ENCODE measurements at places on chromosomes 5 and 9. TPM values are rescaled to one million over a fixed set of nuclear protein-coding genes. Genes with fewer than 3 reads are reported as not detected.

- DNase-seq, result no peak
- H3K27ac ChIP-seq, result no peak overlapping the region
- H3K4me1 ChIP-seq, result no peaks in the 10 kb centered on the region
- H3K36me3 ChIP-seq, result no peaks in the 10 kb centered on the region
Observed at GRCh38 chr9:131045300-131046092, 36.5 kb downstream of the LAMC3 start.

- H3K4me1 ChIP-seq, result peaks cover 43% of the 10 kb centered on the region
- H3K27me3 ChIP-seq, result no peaks in the 10 kb centered on the region
- H3K27ac ChIP-seq, result no peak overlapping the region
- no peak for DNase-seq
- no peaks in the 10 kb centered on the region for H3K36me3 ChIP-seq
- H3K4me3 ChIP-seq, result no peak overlapping the region
Observed at GRCh38 chr5:172554562-172554961, 86.5 kb upstream of the NEURL1B start.

DNA sequence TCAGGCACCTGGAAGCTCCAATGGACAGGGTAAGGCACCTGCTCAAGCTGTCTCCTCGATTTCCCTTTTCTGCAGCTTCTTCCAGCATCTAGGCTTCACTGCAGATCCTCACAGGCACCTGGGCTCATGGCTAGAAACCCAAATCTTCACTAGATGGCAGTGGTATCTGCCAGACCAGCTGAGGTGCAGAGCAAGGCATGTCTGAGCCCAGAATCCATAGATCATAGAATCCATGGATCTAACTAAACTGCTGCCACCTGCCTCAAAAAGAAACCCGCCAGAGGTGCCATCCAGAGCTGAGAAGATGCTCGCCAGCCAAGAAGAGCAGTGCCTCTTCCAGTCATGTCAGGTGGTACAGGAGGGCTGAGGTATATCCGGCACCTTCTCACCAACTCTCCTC, 6.9 kb downstream of the SHC3 start:
- H3K27ac ChIP-seq, result no peak overlapping the region
- no peaks in the 10 kb centered on the region for H3K4me1 ChIP-seq
- no peaks in the 10 kb centered on the region for H3K27me3 ChIP-seq
- no peak overlapping the region for H3K4me3 ChIP-seq
- DNase-seq, result no peak
- H3K36me3 ChIP-seq, result no peaks in the 10 kb centered on the region

- no peak overlapping the region for H3K4me3 ChIP-seq
- H3K36me3 ChIP-seq, result no peaks in the 10 kb centered on the region
- no peaks in the 10 kb centered on the region for H3K4me1 ChIP-seq
- H3K27me3 ChIP-seq, result no peaks in the 10 kb centered on the region
Observed at GRCh38 chr5:130624805-130625204, 540.3 kb downstream of the HINT1 start.

- H3K27ac ChIP-seq, result no peak overlapping the region
- peaks cover 3% of the 10 kb centered on the region for H3K4me1 ChIP-seq
- DNase-seq, result peak; percentile 30
Observed at GRCh38 chr9:136081826-136082495, 13.1 kb downstream of the NACC2 start.

DNA sequence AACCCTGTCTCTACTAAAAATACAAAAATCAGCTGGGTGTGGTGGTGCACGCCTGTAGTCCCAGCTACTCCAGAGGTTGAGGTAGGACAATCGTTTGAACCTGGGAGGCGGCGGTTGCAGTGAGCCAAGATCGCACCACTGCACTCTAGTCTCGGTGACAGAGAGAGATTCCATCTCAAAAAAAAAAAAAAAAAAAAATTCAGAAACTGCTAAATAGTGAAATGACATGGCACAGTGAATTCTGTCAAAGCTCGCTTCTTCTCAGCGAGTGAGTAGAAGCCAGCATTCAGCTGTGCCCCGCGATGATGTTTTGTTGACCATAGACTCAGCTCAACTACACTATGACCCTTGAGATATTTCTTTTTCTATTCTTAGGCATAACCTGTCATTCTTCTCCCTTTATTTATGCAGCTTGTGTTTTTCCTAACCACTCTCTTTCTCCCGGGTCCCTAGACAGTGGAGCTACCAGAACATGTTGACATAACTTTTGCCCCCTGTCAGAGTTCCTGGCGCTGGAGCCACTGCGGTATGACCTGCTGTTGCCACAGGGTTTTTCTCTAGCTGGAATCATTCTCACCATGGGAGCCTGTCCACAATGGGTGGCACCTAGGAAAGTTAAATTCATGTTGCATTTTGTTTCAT, 13.5 kb upstream of the IQGAP2 start:
- no peak for DNase-seq
- no peaks in the 10 kb centered on the region for H3K27me3 ChIP-seq
- H3K36me3 ChIP-seq, result no peaks in the 10 kb centered on the region
- H3K4me3 ChIP-seq, result no peak overlapping the region
- H3K27ac ChIP-seq, result no peak overlapping the region

DNA sequence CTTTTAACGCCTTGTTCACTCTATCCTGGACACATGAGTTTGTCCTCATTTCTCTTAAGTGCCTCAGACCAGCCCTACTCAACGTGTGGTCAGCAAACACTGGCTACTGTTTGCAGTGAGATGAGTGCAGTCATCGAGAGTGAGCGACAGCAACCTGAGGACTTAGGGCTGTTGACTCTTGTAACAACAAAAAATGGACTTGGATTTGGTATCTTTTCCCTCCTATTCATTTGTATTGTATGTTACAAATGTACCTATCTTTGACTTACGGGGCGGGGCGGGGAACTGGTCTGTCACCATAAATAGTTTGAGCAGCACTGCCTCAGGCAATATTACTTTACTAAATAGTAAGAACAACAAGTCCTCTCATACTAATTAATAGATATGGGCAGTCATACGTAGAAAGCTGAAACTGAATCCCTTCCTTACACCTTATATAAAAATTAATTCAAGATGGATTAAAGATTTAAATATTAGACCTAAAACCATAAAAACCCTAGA, 84.1 kb downstream of the TLE1 start:
- H3K27me3 ChIP-seq, result no peaks in the 10 kb centered on the region
- no peak overlapping the region for H3K27ac ChIP-seq
- no peaks in the 10 kb centered on the region for H3K4me1 ChIP-seq
- no peak overlapping the region for H3K4me3 ChIP-seq

GRCh38 chr5:10797261-10797660, 36.2 kb upstream of the DAP start:
- H3K27ac ChIP-seq, result no peak overlapping the region
- no peak overlapping the region for H3K4me3 ChIP-seq
- H3K4me1 ChIP-seq, result no peaks in the 10 kb centered on the region
- DNase-seq, result no peak
- no peaks in the 10 kb centered on the region for H3K27me3 ChIP-seq
- no peaks in the 10 kb centered on the region for H3K36me3 ChIP-seq

DNA sequence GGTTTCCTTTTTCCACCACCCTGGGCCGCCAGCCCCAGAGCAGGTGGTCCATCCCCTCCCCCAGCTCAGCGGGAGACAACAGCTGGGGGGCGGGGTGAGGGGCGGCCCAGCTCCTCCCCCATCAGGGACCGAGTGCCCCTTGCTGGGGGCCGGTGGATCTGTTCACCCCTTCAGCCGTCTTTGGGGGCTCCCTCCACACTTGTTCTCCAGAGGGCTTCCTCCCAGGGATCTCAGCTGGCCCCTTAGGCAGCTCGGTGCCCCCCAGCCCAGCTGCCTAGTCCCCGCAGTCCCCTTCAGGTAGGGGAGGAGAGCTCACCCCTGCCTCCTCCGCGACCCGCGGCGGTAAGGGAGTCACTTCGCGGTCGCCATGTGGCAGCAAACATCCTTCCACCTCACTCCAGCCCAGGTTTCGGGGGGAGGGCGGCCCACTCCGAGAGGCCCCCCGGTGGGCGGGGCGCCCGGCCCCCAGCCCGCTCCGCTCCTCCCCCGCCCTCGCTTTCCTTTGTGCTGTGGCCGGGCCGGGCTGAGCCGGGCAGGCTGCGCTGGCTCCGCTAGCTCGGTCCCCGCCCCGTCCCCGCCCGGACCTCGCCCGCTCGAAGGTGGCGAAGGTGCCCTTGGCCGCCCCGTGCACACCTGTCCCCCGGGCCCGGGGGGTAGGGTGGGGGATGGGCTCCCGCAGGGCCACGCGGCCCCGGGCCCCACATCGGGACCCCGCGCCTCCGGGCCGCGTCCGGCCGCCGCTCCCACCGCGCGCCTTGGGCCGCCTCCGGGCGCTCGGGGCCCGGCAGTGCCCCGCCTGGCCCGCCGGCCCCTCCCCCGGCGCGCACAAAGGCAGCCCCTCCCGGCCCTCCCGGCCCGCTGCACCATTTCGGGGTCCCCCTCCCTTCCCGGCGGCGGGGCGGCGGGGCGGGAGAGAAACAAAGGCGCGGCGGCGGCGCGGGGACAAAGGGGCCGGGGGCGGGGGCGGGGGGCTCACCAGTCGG, 683 bp downstream of the DBN1 start:
- H3K36me3 ChIP-seq, result no peaks in the 10 kb centered on the region
- H3K27ac ChIP-seq, result peak overlapping the region; percentile 69
- DNase-seq, result peak; percentile 55
- H3K4me3 ChIP-seq, result peak overlapping the region; percentile 80
- no peaks in the 10 kb centered on the region for H3K27me3 ChIP-seq

GRCh38 chr5:131239686-131240085, 24.2 kb upstream of the CDC42SE2 start:
- no peak for DNase-seq
- H3K4me3 ChIP-seq, result no peak overlapping the region
- H3K27ac ChIP-seq, result no peak overlapping the region
- no peaks in the 10 kb centered on the region for H3K4me1 ChIP-seq
- H3K36me3 ChIP-seq, result no peaks in the 10 kb centered on the region
- no peaks in the 10 kb centered on the region for H3K27me3 ChIP-seq

GRCh38 chr9:93958819-93959682, 3.9 kb upstream of the BARX1 start:
- no peaks in the 10 kb centered on the region for H3K36me3 ChIP-seq
- peaks cover 3% of the 10 kb centered on the region for H3K4me1 ChIP-seq
- no peak overlapping the region for H3K4me3 ChIP-seq
- peaks cover 3% of the 10 kb centered on the region for H3K27me3 ChIP-seq
- DNase-seq, result no peak

ADGRD2 gene
- total RNA-seq, result not detected

UBLCP1 gene
- 19.0 TPM for total RNA-seq

SMIM15 gene
- 42.2 TPM for total RNA-seq

ARAP3 gene
- 11.2 TPM for total RNA-seq

IL7R gene
- 3.7 TPM for total RNA-seq

MAP1B gene
- 66.4 TPM for total RNA-seq

SLC46A2 gene
- not detected for total RNA-seq
